ENCODE measurements at places on chromosomes 3 and 15. TPM values are rescaled to one million over a fixed set of nuclear protein-coding genes. Genes with fewer than 3 reads are reported as not detected.

DNA sequence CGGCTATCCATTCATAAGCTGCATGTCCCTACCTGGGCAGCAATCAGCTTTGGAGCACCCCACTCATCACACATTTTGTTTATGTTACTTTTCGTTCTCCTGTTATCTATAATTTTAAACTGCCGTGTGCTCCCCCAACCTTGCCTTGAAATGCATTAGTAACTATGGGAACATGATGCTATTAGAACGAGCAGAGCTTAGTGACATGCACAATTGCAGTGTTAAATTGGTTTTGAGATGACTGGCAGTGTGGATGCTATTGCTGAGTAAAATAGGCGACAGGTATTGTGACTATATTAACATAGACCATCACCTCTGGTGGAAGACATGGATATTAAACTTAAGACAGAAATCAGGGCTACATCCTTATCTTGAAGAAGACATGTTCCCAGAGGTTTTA is 191.6 kb downstream of the KCNAB1 start:
- DNase-seq, result no peak

- DNase-seq, result no peak
These were observed 2.3 kb downstream of the FOXL2 start for GRCh38 chr3:138944654-138944928.

- DNase-seq, result no peak
These were observed 80.3 kb downstream of the SMAD3 start for GRCh38 chr15:67145710-67146109.

- no peak for DNase-seq
These were observed 68.1 kb downstream of the TRIM69 start for GRCh38 chr15:44804298-44805046.

DNA sequence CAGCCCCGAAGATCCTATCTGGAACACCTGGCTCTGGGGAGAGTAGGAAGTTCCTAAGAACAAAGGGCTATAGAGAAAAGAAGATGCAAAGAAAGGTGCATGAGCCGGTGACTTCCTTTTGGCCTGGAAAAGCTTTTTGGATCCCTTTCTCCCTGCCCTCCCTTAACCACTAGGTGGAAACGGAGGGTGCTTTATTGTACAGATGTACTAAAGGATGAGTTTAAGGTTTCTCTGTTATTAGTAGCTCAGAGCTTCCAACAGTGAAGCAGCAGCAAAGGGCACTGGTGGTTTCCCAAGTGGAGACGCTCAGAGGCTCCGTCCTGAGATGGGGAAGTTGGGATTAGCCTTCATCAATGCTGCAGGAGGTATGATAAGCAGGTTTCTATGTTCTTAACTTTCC is 5.9 kb upstream of the ADGRG7 start:
- peak; percentile 27 for DNase-seq

FBXO40 gene
- not detected for polyA plus RNA-seq

C3orf49 gene
- not detected for polyA plus RNA-seq

TIMP4 gene
- polyA plus RNA-seq, result 13.1 TPM

Data from A549 (cell line).